RWPE2 (cell line): ENCODE measurements at places on chromosomes 11 and 22.

- no peak for DNase-seq
- H3K36me3 ChIP-seq = peaks cover 29% of the 10 kb centered on the region
- H3K27ac ChIP-seq = peak overlapping the region; percentile 95
- H3K4me1 ChIP-seq = peaks cover 54% of the 10 kb centered on the region
- H3K27me3 ChIP-seq = no peaks in the 10 kb centered on the region
- no peak overlapping the region for H3K4me3 ChIP-seq
These were observed 7.8 kb downstream of the LARGE2 start for GRCh38 chr11:45930031-45930794.

DNA sequence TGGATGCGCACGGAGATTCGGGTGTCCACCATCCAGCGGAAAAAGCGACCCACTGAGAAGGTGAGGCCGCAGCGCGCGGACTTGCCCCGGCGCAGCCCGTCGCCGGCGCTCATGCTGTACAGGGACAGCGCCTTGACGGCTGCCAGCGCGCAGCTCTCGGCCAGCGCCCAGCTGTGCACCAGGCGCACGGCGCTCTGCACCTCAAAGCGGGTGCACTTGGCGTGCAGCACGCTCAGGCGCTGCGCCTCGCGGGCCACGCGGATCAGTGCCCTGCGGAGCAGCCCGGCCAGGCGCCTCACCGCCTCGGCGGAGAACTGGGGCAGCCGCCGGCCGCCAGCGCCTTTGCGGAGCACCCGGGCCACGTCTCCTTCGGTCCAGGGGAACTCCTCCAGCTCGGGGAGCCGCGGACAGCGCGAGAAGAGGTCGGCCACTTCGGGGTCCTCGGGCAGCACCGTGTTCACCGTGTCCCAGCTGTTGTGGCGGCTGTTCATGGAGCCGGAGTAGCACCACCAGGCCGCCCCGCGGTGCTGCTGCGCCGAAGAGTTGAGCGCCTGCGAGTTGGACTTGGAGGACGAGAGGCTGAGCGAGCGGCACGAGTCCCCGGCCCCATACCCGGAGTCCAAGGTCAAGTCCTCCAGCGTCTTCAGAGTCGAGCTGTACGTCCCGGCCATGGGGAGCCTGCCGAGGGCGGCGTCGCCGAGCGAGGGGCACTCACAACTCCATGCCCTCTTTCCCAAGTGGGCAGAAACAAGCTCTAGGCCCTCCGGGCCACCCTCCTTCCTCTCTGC lies 703 bp downstream of the ABTB2 start:
- H3K27me3 ChIP-seq = no peaks in the 10 kb centered on the region
- peak overlapping the region; percentile 67 for H3K27ac ChIP-seq
- H3K4me3 ChIP-seq = peak overlapping the region; percentile 46

DNA sequence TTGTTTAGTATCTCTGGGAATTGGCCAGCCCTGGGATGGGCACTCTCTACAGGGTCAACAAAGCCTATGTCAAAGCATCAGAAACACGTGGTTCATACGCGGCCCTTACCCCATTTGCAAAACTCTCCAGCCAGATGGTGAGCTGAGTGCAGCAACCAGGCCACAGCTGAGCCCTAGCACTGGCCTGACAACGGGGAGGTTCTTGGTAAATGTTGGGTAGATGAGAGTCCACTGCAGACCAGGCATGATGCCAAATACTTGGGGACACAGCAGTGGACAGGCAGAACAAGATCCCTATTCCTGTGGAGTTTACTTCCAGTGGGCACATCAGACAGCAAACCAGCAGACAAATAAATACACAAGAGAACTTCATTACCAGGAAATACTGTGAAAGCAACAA lies 172.1 kb upstream of the SYT13 start:
- H3K27ac ChIP-seq = no peak overlapping the region
- no peak overlapping the region for H3K4me3 ChIP-seq
- no peaks in the 10 kb centered on the region for H3K4me1 ChIP-seq
- DNase-seq = no peak

DNA sequence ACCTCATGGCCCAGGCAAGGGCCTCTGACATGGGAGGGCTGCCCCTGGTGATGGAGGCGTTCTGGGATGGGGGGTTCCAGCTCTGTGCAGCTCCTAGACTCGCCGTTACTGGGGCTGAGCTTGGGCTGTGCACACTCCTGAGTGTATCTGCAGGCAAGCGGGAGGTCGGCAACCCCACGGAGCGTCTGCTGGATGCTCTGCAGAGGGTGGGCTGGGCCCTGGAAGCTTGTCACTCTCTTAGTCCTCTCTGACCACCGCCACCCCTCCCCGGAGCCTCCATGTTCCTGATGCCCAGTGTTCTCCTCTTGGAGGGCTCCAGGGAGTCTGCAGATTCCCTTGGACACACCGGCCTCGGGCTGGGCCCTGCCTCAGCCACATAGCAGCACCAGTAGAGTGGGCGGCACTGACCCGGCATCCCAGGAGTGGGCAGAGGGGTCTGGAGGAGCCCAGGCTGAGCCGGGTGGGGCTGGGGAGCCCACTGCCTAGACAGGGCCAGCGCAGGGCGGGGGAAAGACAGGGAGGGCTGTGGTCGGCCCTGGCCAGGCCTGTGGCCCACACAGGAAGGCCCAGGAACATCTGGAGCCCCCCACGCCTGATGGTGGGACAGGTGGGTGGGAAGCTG lies 20.6 kb upstream of the MUC5B start:
- no peak overlapping the region for H3K4me3 ChIP-seq
- peak; percentile 51 for DNase-seq
- no peaks in the 10 kb centered on the region for H3K4me1 ChIP-seq
- H3K27me3 ChIP-seq = peaks cover 41% of the 10 kb centered on the region
- no peak overlapping the region for H3K27ac ChIP-seq
- no peaks in the 10 kb centered on the region for H3K36me3 ChIP-seq

DNA sequence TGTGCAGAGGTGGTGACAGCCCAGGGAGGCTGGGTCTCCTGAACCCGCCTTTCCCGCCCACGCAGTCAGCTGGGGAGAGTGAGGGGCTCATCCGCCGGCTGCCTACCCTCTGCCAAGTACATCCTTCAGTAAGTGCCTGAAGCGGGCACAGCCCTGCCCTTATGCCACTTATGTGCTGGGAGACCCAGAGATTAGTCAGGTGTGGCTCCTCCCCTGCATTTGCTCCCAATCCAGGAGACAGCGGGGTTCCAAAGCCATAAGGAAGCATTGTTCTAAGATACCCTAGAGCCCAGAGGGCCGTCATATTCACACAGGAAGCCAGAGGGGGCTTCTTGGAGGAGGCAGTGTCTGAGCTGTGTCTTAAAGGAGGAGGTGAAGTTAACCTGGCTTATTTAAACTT lies 5.8 kb upstream of the PPP6R3 start:
- H3K27ac ChIP-seq = no peak overlapping the region
- DNase-seq = no peak
- no peak overlapping the region for H3K4me3 ChIP-seq
- no peaks in the 10 kb centered on the region for H3K4me1 ChIP-seq
